Thyroid gland (tissue), 4 donors: ENCODE measurements at places on chromosomes 7 and 10. TPM values are rescaled to one million over a fixed set of nuclear protein-coding genes. Genes with fewer than 3 reads are reported as not detected.
A peak's percentile ranks its signal among the peaks of the same experiment; 100 is the strongest.

The PNLIP gene
- total RNA-seq: not detected

The C7orf57 gene
- total RNA-seq: not detected

The UPK3BL2 gene
- total RNA-seq: 19.5 TPM

The ZNF485 gene
- 3.3 TPM for total RNA-seq

The AKR1E2 gene
- 16.6 TPM for total RNA-seq

DNA sequence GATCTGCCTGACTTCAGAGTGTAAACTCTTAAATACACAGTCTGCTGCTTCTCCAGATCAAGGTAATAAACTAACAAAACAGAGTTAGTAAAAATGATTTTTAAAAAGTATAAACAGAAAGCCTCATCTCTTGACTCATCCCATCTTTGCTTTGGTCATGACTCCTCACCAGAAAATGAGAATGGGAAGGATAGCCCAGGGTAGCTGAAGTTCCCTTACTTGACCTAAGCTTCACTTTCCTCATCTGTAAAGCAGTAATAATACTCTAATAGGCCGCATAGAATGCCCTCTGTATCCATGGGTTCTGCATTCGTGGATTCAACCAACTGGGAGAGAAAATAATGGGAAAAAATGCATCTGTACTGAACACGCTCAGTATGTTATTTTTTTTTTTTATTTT lies 11.3 kb upstream of the SLC25A28 start:
- H3K27me3 ChIP-seq: no peaks in the 10 kb centered on the region
- H3K4me3 ChIP-seq: no peak overlapping the region
- no peak for DNase-seq
- no peaks in the 10 kb centered on the region for H3K4me1 ChIP-seq
- no peaks in the 10 kb centered on the region for H3K36me3 ChIP-seq

DNA sequence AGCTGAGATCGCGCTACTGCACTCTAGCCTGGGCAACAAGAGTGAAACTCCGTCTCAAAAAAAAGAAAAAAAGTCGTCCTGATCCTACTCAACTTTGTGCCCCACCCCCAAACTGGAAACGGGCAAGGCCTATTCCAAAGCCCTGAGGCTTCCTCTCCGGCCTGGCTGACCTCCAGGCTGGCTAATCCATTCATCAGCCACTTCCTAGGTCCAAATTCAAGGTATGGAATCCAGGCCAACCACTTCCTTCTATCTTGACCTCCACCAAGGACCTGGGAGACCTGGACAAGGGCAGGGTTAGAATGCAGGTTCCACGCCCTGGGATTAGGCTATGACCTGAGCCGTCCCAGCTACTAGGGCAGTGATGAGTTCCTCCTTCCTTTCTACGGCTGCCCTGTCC lies 20.4 kb upstream of the EIF4H start:
- H3K36me3 ChIP-seq: no peaks in the 10 kb centered on the region
- DNase-seq: no peak
- no peaks in the 10 kb centered on the region for H3K4me1 ChIP-seq
- H3K27me3 ChIP-seq: no peaks in the 10 kb centered on the region

DNA sequence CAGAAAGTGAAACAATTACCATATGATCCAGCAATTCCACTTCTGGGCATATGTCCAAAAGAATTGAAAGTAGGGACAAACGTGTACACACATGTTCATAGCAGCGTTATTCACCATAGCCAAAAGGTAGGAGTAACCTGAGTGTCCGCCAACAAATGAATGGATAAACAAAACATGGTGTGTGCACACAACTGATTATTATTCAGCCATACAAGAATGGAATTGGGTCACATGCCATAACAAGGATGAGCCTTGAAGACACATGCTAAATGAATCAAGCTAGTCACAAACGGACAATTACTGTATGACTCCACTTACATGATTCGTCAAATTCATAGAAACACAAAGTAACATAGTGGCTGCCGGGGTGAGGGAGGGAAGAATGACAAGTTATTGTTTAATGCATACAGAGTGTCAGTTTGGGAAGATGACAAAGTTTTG lies 4.1 kb upstream of the OIT3 start:
- H3K4me3 ChIP-seq: no peak overlapping the region
- H3K27me3 ChIP-seq: no peaks in the 10 kb centered on the region
- no peak for DNase-seq
- no peaks in the 10 kb centered on the region for H3K4me1 ChIP-seq

DNA sequence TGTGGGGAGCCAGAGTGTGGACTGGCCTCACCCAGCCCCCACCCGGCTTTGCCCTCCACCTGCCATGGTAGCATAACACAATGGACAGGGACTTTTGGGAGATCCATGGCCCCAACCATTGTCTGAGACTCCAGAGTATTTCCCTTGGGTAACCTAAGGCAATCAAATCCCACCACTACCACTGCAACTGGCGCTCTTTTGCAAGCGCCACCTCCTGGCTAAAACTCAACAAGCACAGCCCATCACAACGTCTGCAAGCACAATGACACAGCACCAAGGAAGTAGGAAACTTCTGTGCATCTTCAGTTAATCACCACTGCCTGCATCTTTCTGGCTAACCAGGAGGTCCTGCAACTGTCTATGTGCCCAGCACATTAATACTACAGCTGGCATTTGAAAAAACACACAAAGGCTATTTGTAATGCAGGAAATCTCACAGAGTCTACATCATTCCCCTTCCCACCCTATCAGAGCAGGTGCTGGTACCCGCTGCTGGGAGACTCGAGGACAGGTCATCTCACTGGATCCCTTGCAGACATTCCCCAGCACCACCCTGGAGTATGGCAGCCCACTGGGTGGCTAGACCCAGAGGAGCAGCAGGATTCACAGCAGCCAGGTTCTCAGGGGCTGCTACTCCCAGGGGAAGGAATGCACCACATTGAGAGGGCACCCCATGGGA lies 27.7 kb downstream of the ANKRD26 start:
- H3K36me3 ChIP-seq: peaks cover 8% of the 10 kb centered on the region
- no peak overlapping the region for H3K27ac ChIP-seq
- no peaks in the 10 kb centered on the region for H3K27me3 ChIP-seq
- no peak overlapping the region for H3K4me3 ChIP-seq
- DNase-seq: no peak

GRCh38 chr10:93222211-93222754 lies 148.6 kb downstream of the CYP26A1 start:
- no peak for DNase-seq
- H3K4me3 ChIP-seq: no peak overlapping the region
- no peaks in the 10 kb centered on the region for H3K27me3 ChIP-seq
- H3K27ac ChIP-seq: no peak overlapping the region

- no peaks in the 10 kb centered on the region for H3K36me3 ChIP-seq
- no peak for DNase-seq
- no peaks in the 10 kb centered on the region for H3K4me1 ChIP-seq
These were observed 156.2 kb upstream of the THSD7A start for GRCh38 chr7:11988186-11988585.

- no peaks in the 10 kb centered on the region for H3K36me3 ChIP-seq
- no peak overlapping the region for H3K4me3 ChIP-seq
- no peaks in the 10 kb centered on the region for H3K27me3 ChIP-seq
These were observed 92.5 kb upstream of the NPVF start for GRCh38 chr7:25320791-25321190.

DNA sequence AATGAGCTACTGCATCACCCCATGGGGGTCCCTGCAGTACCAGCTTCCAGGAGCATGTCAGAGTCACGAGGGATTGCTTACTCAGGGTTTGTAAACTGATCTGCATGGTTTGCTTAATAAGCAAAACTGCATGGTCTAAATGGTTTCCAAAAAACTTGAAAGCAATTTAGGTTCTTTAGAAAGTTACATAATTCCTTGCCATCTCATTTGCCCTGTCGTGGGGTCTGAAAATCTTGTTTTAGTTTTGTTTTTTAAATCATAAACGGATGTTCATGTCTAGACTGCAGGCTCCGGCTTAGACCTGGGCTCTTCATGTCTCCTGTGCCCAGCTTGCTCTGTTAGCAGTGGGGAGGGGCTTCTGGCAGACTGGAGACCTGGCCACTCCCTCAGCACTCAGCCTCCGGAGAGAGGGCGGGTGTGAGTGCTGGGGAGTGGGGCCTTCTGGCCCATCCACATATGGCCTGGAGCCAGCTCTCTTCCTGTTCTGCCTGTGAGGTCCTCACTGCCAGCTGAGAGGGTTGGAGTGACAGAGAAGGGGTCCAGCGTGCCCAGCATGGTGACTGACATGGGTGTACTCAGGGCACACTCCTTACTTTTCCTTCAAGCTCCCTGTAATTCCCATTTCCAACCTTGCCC lies 17.5 kb downstream of the PRF1 start:
- peak; percentile 92 for DNase-seq
- H3K4me1 ChIP-seq: peaks cover 18% of the 10 kb centered on the region
- H3K4me3 ChIP-seq: no peak overlapping the region
- H3K27me3 ChIP-seq: no peaks in the 10 kb centered on the region
- H3K36me3 ChIP-seq: no peaks in the 10 kb centered on the region

DNA sequence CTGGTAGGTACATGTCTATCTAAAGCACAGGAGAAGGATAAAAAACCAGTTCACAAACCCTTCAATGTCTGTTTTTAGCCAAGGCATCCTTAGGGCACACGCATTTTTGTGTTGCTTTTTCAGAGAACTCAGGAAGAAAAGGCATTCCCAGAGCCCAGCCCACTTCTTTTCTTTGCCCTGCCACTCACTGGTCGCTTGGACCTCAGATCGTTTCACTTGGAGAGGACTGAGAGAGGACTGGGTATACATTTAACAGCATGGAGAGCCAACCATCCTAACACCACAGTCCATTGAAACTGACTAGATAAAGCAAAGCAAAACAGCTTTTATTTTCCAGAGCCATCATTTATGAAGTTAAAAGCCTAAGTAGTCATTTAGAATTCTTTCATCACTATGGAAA lies 194.2 kb downstream of the CAMK1D start:
- no peaks in the 10 kb centered on the region for H3K27me3 ChIP-seq
- no peak overlapping the region for H3K27ac ChIP-seq
- peaks cover 10% of the 10 kb centered on the region for H3K4me1 ChIP-seq
- no peak for DNase-seq
- H3K4me3 ChIP-seq: no peak overlapping the region
